ENCODE measurements at places on chromosomes 3 and 15.

DNA sequence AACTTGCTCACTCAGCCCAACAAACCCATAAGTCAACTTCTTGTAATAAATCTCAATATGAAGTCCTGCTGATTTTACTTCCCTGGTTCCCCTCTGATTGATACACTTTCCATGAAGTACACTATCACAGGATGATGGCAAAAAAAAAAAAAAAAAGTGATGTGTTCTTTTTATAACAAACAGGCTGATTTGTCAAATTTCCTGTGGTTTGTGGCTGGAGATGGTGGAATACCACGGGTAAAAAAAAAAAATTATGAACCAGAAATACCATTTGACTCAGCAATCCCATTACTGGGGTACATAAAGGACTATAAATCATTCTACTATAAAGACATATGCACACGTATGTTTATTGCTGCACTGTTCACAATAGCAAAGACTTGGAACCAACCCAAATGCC is 10.7 kb upstream of the SERPINI2 start:
- DNase-seq, result no peak

GRCh38 chr3:112002096-112002971 is 3.6 kb downstream of the TAGLN3 start:
- no peak for DNase-seq

DNA sequence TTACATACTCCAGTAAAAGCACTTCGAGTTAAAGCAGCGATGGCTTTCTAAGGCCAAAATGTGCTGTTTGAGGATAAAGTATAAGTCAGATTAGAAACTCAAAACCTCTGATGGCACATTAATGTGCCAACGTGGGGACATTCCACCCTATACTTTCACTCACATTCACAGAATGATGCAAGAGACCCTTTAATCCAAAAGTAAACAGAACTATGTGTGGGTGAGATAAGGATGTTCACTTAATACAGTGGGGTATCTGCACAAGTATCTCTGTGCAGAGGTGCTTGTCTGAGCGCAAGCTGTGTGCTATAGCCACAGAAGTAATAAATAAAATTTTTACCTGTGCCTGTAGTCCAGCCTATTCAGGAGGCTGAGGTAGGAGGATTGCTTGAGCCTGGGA is 100.3 kb upstream of the CHL1 start:
- DNase-seq, result no peak

DNA sequence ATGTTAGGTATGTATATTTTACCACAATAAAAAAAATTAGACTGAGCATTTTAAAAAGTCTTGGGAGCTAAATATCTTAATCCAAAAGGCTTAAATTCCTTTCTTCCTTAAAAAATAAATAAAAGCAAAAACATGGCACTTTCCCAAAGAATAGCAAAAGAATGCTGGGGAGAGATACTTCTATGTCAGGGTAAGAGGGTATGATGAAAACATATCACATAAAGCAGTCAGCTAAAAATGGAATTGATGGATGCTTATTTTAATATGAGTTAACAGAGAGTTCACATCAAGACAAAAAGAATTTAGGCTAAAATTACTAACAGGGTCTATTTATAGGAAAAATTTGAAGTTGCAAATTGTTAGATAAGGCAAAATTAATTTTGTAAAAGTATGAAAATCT is 141.0 kb downstream of the MYLK start:
- no peak for DNase-seq
